ENCODE measurements at places on chromosomes 6 and 20.

- no peak for DNase-seq
These were observed 3.1 kb downstream of the TRMT6 start for GRCh38 chr20:5947276-5947675.

DNA sequence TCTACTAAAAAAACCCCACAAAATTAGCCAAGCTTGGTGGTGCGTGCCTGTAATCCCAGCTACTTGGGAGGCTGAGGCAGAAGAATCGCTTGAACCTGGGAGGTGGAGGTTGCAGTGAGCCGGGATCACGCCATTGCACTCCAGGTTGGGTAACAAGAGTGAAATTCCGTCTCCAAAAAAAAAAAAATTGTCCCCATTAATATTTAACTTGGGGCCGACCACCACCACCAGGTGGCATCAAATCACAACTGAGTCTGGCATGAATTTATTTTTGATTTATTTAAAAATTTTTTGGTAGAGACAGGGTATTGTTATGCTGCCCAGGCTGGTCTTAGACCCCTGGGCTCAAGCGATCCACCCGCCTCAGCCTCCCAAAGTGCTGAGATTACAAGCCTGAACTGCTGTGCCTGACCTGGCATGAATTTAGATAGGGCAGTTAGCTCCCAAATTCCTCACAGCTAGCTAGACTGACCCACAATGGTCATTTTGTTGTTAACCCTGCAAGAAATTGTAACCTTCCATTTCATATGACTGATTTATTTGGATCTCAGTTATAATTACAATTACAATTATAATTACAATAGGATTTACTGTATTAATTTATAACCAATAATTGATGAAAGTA lies 17.1 kb upstream of the BEND3 start:
- no peak for DNase-seq

DNA sequence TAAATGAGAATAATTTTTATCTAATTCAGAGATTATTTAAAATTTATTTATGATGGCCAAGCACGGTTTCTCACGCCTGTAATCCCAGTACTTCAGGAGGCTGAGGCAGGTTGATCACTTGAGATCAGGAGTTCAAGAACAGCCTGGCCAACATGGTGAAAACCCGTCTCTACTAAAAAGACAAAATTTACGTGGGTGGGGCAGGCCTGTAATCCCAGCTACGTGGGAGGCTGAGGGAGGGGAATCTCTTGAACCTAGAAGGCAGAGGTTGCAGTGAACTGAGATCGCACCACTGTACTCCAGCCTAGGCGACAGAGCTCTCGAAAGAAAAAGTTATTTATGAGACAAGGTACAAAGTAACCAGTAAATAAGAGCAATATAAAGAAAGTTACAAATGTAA lies 59.5 kb upstream of the AGPAT4 start:
- DNase-seq = no peak

DNA sequence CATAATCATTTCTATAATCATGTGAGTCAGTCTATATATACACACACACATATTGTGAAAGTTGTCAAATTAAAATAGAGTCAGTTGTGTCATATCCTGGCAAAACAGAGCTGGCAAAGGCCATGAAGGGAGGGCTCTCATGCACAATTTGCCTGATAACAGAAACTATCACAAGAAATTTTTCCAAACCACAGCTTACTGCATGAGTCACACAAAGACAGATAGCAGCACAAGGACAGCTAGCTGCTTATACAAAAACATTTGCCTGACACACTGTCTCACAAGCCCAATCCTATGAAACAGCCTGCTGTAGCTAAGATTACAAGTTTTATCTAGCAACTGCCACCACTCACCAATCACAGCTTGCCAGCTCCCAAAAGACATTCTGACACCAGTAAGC lies 848.5 kb upstream of the MAN1A1 start:
- DNase-seq = no peak

DNA sequence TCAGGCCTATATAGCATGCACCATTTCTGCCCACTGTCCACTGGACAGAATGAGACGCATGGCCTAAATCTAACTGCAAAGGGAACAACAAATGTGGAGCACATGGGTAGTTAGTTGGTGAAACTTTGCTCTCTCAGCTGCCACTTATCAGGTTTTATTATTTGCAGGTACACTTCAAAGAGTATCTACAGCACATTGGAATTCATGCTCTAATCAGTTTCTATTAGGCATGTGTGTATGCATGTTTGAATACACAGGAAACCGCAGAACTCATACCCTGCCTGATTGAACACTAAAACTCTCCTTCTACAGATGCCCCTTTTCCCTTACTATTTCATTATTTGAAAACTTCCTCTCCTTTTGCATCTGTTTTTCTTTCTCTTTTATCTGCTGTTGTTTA lies 97.4 kb upstream of the HSF2 start:
- DNase-seq = no peak

DNA sequence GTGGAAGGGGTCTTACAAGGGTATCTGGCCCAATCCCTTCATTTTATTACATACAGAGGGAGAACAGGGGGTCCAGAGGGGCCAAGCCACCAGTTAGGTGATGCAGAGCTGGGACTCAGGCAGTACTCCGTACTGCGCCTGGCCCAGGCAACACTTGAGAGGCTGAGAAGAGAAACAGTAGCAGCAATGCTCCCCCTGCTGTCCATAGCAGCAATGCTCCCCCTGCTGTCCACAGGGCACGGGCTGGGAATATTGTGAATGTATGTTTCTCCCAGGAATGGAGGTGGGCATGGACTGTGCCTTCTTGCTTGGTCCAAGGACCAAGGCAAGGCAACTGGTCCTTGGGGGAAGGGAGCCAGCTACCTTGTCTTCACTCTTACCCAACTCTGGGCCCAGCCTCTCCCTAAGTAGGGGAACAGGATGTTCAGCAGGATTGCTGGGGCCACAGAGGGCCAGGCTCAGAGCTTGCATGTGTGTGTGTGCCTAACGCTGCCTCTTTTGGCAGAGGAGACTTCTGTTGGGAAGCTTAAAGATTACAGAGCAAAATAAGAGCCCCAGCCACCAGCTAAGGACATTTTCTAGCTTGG lies 14.8 kb upstream of the FAM83C start:
- no peak for DNase-seq

- no peak for DNase-seq
These were observed 137.0 kb downstream of the MRPL14 start for GRCh38 chr6:43990275-43990626.

DNA sequence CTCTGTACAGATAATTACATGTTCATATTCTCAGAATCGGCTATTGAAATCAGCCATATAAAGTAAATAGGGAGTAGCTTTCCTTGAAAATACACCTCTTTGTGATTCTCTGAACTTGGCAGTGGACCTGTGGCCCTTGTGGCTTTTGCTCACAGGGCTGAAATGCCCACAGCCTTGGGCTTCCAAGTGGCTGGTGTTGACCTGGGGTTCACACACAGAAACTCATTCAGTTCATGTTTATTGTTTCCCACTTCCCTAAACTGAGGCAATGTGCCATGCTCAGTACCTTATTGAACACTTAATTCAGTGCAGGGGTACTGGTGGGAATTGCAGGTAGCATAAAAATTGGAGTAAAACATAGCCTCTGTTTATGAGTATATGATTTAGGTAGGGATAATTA lies 19.1 kb upstream of the TULP4 start:
- no peak for DNase-seq

- DNase-seq = no peak
These were observed 1103.9 kb upstream of the GJE1 start for GRCh38 chr6:141028791-141029280.

GRCh38 chr6:158068893-158069799 lies 87.5 kb downstream of the SYNJ2 start:
- no peak for DNase-seq

- no peak for DNase-seq
These were observed 81.7 kb upstream of the PAX1 start for GRCh38 chr20:21623781-21624094.

DNA sequence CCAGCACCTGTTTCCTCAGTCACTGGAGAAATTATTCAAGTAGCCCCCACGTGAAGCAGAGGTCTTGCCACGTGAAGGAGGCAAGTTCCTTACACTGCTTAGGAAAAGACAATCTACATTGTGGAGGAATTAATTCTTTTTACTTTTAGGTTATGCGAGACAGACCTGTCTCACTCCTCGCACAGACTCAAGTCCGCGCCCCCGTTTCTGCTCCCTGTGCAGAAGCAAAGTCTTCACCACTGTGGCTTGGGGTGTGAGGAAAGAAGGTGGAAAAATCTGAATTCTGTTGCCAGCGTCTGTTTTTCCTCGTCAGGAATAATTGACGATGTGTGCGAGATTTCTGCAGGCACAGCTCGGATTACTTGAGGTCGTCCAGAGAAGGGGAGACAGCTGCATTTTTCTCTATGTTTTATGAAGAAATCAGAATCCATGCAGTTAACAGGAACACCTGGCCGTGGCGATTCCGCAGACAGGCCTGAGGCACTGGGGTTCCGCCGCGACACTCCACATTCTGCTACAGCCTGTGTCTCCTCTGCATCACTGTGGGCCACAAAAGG lies 185.1 kb downstream of the SMOC2 start:
- no peak for DNase-seq

- no peak for DNase-seq
These were observed 892.5 kb upstream of the EYS start for GRCh38 chr6:66599541-66599940.

DNA sequence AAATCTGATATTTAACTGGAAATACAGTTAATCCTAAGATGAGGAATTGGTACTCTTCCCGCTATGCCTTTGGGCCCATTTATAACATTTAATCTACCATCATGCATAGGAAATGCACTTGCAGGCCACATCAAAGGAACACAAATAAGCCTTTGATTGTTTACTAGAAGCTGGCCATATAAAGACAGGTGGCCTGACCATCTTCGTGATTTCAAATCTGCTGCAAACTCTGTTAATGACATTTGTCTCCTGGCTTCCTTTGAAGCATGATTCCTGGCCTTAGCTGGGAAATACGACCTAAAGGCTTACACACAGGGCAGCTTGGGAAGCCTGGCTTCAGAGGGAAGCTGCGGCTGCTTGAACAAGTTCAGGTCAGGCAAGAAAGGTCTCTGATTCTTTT lies 552.1 kb downstream of the CDH26 start:
- no peak for DNase-seq

DNA sequence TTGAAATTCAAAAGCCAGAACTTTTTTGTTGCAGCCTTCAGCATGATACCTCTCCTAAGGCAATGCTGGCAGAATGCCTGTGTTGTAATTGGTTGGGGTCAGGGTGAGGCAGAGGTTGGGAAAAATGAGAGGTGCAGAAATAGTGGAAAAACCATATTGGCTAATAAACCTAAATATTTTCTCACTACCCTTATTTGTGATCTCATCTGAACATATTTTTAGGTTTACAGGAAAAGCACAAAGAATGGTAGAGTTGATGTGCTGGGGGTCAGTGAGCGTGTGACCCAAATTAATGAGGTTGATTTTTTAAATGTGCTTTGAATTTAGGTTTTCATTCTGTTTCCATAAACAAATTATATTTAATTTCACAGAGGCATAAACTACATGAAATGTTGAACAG lies 437.3 kb downstream of the HDGFL1 start:
- DNase-seq = no peak

DNA sequence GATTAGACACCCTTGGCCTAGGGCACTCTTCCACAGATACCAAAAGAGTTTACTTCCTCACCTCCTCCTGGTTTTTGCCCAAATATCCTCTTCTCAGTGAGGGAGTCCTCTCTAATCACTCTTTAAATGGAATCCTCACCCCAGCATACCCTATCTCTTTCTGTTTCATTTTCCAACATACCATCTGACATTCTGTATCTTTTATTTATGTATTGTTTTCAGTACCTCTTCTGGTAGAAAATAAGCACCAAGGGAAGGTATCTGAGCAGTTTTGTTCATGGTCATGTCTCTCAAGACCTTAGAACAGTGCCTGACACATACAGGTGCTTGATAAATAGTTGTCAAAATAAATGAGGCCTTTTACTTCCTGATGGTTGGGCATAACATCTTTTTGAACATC lies 55.1 kb downstream of the KIAA0408 start:
- DNase-seq = no peak

GRCh38 chr6:13105139-13105538 lies 223.2 kb downstream of the TBC1D7 start:
- DNase-seq = no peak

DNA sequence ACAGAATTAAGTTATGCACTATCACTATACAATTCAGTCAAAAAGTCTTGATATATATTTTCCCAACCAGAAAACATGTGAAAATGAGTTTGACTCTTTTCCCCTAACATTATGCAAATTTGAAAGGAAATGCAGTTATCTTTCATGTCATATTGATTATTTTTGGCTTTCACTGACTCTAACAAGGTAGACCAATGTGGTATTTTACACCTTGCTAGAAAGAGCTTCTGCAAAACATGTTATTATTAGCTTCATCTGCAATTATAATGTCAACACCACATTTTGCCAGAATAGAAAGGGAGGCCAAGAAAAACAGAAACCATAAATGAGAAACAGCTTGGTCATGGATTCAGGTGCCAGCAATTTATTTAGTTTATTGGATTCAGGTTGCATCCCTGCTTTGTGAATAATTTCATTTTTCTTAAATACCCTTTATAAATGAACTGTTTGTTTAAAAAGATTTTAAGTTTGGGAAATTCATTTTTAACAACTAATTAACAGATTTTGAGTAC lies 226.1 kb upstream of the GJE1 start:
- DNase-seq = no peak

DNA sequence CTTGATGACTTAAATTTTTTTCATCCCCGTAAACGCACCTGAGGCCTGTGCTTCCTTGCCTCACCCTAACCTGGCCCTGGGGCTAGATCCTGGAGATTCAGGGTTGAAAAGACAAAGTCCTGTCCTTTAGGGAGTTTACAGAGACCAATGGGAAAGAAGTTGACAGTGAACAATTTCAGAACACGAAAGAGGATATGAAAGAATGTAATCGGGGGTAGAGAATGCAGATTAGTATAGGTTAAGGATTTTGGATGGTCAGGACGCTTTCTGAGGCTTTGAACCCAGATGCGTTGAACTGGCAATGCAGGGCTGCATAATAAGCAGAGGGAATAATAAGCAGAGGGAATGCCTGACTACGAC lies 1.7 kb upstream of the FBXO5 start:
- DNase-seq = no peak

GRCh38 chr20:48791014-48791413 lies 36.8 kb downstream of the PREX1 start:
- DNase-seq = no peak
